Cerebellar cortex (tissue), 1 donor: ENCODE measurements at places on chromosomes 16 and 17.

GRCh38 chr16:86949116-86949515 is 368.1 kb downstream of the C16orf95 start:
- no peak for DNase-seq

DNA sequence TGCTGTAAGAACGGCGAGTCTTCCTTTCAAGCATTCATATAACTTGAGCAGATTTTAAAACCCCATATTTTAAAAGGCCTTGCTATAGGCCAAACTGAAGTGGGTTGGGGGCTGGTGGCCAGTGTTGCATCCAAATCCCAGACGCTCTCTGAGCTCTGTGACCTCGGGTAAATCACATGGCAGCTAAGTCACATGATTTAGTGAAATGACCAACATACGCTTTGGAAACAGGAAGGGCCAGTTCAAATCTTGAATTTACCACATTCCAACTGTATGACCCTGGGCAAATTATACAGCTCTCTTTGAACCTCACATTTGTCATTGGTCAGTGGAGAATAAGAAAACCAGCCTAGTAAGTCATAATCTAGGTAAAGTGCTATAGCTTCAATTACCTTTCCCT is 519.3 kb downstream of the HAPSTR1 start:
- no peak for DNase-seq

DNA sequence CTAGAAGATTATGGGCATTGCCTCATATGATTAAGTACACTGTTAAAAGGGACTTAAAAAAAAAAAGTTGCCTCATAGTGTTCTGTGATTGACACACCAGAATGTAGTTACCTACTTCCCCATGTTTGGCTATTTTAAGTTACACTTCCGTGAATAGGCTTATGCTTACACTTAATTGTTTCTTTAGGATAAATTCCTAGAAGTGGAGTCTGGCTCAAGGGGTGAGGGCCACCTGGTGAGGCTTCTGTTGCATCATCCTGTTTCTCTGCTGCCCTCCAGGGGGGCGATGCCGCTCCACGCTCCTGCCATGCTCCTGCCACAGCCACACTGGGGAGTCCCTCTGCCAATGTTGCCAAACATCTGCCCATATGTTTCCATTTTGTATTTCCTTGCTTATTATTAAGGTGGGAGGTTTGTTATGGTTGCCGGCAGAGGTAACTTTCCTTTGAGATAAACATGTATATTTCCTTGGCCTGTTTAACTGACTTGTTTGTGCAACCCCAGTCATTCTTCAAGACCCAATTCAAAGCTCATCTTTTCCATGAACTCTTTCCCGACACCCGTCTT is 73.1 kb downstream of the KSR1 start:
- no peak for DNase-seq

- no peak for DNase-seq
Measured at GRCh38 chr16:52805559-52806168, 247.0 kb downstream of the CHD9NB start.

DNA sequence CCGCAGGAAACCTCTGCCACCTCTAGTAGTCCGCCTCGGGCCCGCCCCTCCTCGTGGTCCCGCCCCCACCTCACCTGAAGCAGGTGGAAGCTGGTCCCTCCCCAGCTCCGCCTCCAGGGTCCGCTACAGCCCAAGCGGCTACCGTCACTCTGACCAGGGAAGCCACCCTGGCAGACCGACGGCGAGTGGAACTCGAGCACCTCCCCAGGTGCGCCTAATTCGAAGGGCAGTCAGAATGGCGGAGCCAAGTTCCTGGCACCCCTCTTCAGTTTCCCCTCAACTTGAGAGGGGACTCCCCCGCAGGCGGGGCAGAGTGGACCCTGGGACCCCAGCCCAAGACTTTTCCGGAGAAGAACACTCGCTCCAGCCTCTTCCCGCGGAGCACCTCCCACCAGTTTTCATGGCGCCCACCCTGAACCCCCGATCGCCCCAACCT is 507 bp downstream of the FHOD1 start:
- DNase-seq: peak; percentile 50

DNA sequence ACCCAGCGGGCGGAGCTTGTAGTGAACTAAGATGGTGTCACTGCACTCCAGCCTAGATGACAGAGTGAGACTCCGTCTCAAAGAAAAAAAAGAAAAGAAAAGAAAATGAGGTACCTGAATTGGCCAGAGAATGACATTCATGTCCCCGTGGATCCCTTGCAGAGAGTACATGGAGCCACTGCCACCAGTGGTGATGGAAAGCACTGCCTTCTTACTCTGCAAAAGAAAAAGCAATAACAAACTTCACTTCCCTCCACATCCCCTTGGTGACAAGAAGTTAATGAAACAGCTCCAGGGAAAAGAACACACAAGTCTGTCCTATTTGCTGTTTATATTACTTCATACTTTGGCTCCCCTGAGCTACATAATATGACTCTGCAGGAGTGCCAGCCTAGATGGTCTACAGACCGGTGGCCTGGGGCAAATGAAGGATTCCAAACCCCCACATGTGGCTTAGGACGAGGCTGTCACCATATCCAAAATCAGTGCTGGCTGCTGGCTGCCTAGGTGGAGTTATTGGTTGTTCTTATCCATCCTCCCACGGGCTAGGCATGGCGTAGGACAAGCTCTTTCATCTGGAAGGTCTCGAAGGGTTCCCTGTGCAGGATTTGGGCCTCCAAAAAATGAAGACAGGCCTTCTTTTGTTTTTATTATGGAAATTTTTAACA is 13.3 kb downstream of the NQO1 start:
- no peak for DNase-seq

DNA sequence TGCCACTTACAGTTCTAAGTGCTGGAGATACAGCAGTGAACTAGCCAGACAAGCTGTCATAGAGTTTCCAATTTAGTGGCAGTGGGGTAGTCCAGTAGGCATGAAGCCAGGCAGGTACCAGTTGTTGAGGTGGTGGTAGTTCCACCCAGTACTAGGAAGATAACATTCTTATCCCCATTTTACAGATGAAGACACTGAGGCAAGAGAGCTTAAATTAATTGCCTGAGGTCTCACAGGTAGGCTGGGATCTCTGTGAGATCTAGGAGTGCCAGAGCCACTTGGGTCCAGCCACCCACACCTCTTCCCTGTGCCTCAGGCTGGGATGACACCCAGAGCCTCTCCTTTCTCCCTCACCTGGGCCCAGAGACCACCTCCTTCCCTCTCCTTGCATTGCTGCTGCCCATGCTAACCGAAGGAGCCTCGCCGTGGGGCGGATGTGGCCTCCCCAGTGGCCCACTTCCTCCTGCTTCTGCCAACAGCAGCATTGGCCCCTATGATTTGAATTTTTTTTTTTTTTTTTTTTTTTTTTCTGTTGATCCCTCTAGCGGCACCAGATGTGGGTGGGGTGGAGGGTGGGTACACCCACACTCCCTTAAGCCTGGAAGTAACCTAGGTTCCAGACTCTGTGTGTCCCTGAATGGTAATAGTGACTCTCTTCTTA is 114.0 kb downstream of the PRKCB start:
- DNase-seq: no peak

DNA sequence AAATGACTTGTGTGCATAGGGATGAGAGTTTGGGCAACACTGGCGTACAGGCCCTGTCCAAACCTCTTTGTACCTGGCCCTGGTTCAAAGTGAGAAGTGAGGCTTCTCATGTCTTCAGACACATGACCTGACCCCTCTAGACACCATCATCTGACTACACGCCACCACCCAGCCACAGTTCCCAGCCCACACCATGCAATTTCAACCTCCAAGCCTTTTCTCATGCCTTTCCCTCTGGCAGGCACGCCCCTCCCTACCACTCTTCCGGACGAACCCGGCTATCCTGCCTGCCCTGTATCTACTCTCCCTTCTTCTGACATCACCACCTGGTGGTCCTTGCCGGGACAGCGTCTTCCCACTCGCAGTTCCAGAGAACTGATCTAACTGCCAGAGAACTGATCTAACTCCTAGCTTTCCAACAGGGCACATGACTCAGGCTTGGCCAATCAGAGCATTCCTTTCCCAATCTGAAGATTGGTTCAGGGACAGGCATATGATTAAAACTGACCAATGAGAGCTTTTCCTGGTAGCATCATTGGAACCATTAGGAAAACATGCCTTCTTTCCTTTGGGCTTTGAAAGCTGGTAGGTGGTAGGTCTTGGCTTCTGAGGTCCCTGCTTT is 27.1 kb upstream of the IL21R start:
- DNase-seq: peak; percentile 81
